ENCODE measurements at places on chromosomes 13 and 19. TPM values are rescaled to one million over a fixed set of nuclear protein-coding genes. Genes with fewer than 3 reads are reported as not detected.
A peak's percentile ranks its signal among the peaks of the same experiment; 100 is the strongest.

The KASH5 gene
- not detected for total RNA-seq

The TICAM1 gene
- total RNA-seq: 12.2 TPM

The KLK14 gene
- not detected for total RNA-seq

The NCAN gene
- total RNA-seq: 0.15 TPM

The F10 gene
- 0.18 TPM for total RNA-seq

The KLK1 gene
- 0.31 TPM for total RNA-seq

The CD22 gene
- 0.74 TPM for total RNA-seq

DNA sequence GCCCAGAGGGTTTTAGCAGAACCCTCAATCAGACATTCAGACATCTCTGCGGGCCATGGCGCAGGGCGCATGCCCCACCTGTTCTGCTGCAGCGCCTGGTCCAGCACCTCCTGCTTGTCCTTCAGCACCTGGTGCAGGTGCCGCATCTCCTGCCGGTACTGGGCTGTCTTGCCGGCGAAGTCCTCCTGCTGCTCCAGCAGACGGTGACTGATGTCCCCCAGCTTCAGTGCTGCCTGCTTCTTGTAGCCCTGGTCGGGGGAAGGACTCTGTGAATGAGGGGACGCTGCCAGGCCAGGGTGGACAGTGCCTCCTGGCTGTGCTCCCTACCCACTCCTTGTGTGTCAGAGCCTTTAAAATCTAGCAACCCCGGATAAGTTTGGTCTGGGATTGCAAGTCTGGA lies 12.2 kb upstream of the SLC7A9 start:
- H3K4me3 ChIP-seq: no peak overlapping the region
- H3K4me1 ChIP-seq: 0 out of 2 replicates have a peak, but pooled peaks cover 2% of the 10 kb centered on the region
- H3K36me3 ChIP-seq: no peaks in the 10 kb centered on the region
- H3K27me3 ChIP-seq: no peaks in the 10 kb centered on the region

- H3K27me3 ChIP-seq: no peaks in the 10 kb centered on the region
- no peak overlapping the region for H3K4me3 ChIP-seq
- H3K4me1 ChIP-seq: peaks cover 7% of the 10 kb centered on the region
- H3K36me3 ChIP-seq: no peaks in the 10 kb centered on the region
- DNase-seq: no peak
- H3K27ac ChIP-seq: no peak overlapping the region
These were observed 2.5 kb downstream of the CFD start for GRCh38 chr19:861756-862580.

GRCh38 chr19:1412323-1412923 lies 5.0 kb downstream of the DAZAP1 start:
- H3K4me1 ChIP-seq: peaks cover 49% of the 10 kb centered on the region
- no peak overlapping the region for H3K27ac ChIP-seq
- H3K36me3 ChIP-seq: no peaks in the 10 kb centered on the region
- H3K4me3 ChIP-seq: no peak overlapping the region

DNA sequence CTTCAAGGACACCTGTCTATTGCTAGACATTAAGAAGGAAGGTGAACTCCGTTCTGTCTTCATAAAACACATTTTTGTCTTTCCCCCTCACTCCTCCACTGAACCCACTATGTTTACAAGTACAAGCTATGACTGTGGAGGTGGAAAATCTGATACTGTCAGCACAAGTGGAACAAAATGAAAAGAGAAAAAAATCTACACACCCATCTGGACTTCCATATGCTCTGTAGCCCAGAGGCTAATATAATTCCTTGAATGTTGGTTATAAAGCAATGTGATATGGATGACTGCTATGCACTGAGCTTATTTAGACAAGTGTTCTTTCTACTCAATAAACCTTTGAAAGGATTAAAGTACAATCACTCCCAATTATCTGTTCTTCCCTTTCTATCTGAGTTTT lies 713.5 kb downstream of the DIAPH3 start:
- H3K36me3 ChIP-seq: no peaks in the 10 kb centered on the region
- H3K27ac ChIP-seq: no peak overlapping the region
- no peak for DNase-seq
- no peaks in the 10 kb centered on the region for H3K27me3 ChIP-seq

GRCh38 chr19:48085076-48085475 lies 25.5 kb downstream of the PLA2G4C start:
- H3K4me1 ChIP-seq: no peaks in the 10 kb centered on the region
- no peak for DNase-seq
- H3K27ac ChIP-seq: no peak overlapping the region
- H3K36me3 ChIP-seq: no peaks in the 10 kb centered on the region
- H3K4me3 ChIP-seq: no peak overlapping the region
- H3K27me3 ChIP-seq: no peaks in the 10 kb centered on the region

DNA sequence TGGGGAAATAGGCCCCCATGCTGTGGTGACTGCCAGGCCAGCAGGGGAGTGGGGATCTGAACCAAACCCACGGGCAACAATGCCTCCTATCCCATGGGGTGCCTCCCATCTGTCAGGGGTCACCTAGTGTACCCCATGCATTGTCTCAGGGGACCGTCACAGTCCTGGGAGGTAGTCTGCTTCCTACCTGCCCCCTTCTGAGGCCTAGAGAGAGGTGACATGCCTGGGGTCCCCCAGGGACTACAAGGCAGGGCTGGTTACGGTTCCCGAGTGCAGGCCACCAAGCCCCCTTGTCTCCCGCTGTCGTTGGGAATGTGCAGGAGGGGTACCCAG lies 11.1 kb downstream of the NDUFB7 start:
- no peak for DNase-seq
- no peak overlapping the region for H3K4me3 ChIP-seq
- peak overlapping the region; percentile 85 for H3K27ac ChIP-seq
- peaks cover 56% of the 10 kb centered on the region for H3K4me1 ChIP-seq

- no peak for DNase-seq
- H3K4me3 ChIP-seq: no peak overlapping the region
- no peaks in the 10 kb centered on the region for H3K4me1 ChIP-seq
- H3K27ac ChIP-seq: no peak overlapping the region
These were observed 715.7 kb downstream of the DIAPH3 start for GRCh38 chr13:59447846-59448620.

- no peak overlapping the region for H3K4me3 ChIP-seq
- no peaks in the 10 kb centered on the region for H3K27me3 ChIP-seq
- H3K27ac ChIP-seq: no peak overlapping the region
- DNase-seq: no peak
- H3K36me3 ChIP-seq: no peaks in the 10 kb centered on the region
- no peaks in the 10 kb centered on the region for H3K4me1 ChIP-seq
These were observed 13.8 kb upstream of the RASA3 start for GRCh38 chr13:114146173-114146572.

DNA sequence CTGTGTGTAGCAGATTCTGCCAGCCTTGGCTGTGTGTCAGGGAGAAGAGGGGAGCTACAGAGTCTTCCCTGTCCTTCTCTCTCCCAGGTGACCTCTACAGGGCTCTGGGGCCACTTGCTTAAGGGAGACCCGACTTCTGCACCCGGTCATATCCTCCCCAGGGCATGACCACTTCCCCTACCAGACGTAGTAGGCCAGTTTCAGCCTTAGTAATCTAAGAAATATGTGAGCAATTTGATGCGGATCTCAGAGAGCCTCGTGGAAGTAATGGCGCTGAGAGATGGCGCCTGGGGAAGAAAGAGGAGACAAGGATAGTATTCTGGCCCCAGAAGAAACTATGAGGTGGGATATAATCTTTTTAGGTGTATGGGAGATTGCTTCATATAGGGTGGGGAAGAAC lies 41.9 kb downstream of the NFIX start:
- no peak for DNase-seq
- H3K4me3 ChIP-seq: no peak overlapping the region
- no peaks in the 10 kb centered on the region for H3K36me3 ChIP-seq
- no peaks in the 10 kb centered on the region for H3K27me3 ChIP-seq
- peaks cover 90% of the 10 kb centered on the region for H3K4me1 ChIP-seq

All from Panc1 (cell line).